ENCODE measurements at places on chromosomes 6 and 20. TPM values are rescaled to one million over a fixed set of nuclear protein-coding genes. Genes with fewer than 3 reads are reported as not detected.

PRRC2A gene
- 75.9 TPM for total RNA-seq

FRK gene
- 1.9 TPM for total RNA-seq

SUPT3H gene
- total RNA-seq, result 7.1 TPM

PPP2R5D gene
- total RNA-seq, result 61.3 TPM

NOX3 gene
- not detected for total RNA-seq

BHLHE23 gene
- not detected for total RNA-seq

OPRL1 gene
- 1.2 TPM for total RNA-seq

AKAP12 gene
- total RNA-seq, result 37.9 TPM

MEI4 gene
- total RNA-seq, result not detected

C20orf204 gene
- total RNA-seq, result 0.17 TPM

ZNF318 gene
- total RNA-seq, result 11.9 TPM

GRCh38 chr20:58888521-58889333 is 36.2 kb downstream of the GNAS start:
- peak; percentile 57 for DNase-seq

DNA sequence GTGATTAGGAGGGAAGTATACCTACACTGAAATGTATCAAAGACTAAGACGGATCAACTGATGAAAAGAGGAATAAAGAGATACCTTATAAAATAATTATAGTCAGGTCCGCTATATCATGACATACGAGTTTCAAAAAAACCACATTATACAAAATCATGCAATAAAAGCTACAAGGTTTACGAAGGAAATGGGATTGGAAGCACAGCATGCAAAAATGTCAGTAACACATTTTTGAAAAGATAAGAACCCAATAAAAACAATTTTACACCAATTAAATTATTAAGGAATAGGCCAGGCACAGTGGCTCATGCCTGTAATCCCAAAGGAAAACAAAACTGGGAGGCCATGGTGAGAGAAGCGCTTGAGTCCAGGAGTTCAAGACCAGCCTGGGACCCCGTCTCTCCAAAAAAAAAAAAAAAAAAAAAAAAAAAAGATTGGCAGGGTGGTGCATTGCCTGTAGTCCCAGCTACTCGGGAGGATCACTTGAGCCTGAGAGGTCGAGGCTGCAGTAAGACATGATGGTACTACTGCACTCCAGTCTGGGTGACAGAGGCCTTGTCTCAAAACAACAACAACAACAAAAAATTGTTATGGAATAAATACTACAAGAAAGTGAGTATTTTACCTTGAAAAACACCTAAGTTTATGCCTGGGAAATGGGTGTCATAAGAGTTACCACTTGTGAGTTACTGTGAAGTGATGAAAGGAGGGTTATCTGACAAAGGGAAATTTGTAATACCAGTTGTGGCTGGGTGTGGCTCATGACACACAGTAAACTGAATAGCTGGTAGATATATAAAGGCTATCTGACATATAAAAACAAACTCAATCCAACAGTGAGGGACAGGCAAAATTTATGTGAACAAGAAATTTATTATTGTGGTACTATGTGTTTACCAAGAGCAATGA is 45.2 kb downstream of the RANBP9 start:
- DNase-seq, result peak; percentile 27

- DNase-seq, result peak; percentile 12
These were observed 93.6 kb downstream of the NCR2 start for GRCh38 chr6:41428996-41429421.

DNA sequence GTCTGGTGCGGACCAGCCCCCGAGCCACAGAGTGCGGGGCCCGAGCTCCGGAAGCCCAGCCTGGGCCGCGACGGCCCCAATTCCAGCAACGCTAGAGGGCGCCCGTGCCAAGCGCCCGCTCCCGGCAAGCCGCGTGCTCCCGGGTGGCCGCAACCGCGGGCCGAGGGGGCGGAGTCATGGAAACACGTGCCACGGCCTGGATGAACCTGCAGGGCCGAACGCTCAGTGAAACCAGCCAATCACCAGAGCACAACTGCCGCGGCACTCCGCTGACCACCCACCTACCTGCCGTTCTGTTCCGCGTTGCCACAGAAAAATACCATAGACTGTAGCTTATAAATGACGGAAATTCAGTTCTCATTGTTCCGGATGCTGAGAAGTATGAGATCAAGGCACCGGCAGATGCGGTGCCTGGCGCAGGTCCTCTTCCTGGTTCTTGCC is 85.7 kb upstream of the FOXC1 start:
- DNase-seq, result peak; percentile 36

GRCh38 chr6:162435071-162435470 is 292.5 kb downstream of the PRKN start:
- no peak for DNase-seq

DNA sequence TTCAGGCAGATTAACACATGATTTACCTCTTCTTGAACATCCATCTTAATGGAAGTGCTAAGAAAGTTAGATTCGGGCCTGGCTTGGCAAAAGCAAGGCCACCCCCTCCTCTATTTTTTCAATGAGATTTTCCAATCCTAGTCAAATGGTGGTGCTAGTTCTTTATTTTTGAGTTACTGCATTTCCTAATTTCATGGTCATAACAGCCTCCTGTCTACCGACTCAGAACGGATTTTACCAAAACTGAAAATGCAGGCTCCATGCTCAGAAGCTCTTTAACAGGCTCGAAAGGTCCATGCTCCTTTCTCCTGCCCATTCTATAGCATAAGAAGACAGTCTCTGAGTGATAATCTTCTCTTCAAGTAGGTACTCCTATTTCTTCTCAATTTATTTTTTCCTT is 117.2 kb upstream of the ESR1 start:
- DNase-seq, result peak; percentile 60

DNA sequence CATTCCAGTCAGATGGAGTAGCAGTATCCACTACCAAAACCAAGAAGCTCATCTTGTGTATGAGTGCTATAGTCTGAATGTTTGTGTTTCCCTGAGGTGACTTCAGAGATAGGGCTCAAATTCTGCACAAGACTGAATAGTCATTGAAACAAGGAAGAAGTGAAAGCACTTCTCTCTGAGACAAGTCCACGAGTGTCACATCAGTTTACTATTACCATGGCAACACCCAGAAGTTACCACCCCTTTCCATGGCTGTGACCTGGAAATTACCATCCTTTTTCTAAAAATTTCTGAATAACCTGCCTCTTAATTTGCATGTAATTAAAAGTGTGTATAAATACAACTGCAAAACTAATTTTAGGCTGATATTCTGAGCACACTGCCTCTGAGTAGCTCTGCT is 682.1 kb upstream of the ADGRB3 start:
- peak; percentile 9 for DNase-seq

DNA sequence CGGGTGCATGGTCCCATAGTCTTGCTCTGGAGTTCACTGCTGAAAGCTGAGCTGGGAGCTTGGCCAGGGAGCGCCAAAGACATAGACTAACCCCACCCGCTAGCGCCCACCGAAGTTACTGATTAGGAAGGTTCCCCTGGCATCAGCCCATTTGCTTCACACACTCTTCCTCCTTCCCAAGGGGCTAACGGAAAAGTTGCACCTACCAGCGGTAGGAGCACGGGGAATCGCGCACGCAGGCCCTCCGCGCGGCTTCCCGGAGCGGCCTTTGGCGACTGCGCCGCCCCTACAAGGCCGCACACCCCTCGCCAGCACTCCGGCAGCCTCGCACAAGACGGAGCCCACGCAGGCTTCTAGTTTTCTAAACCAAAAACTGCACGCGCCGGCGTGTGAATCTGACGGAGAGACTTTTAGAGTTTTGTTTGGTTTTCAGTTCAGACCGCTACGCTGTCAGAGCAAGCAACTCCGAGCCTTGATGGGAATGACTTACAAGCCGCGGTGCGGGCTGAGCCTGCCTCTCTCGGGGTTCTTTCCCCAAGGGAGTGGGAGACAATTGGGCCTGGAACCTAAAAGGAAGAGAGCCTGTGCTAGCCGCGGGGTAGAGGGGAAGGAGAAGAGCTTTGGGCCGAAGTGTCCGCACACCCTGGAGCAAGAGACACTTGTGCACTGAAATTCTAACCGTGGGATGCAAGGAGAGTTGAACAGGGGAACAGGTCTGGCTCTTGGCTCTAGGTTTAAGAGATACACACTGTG is 891 bp upstream of the POU3F2 start:
- DNase-seq, result peak; percentile 5

- peak; percentile 72 for DNase-seq
These were observed 8.9 kb downstream of the MANBAL start for GRCh38 chr20:37298190-37298939.

GRCh38 chr6:89675949-89676748 is 37.6 kb upstream of the LYRM2 start:
- DNase-seq, result no peak

- DNase-seq, result no peak
These were observed 27.6 kb downstream of the KCNK15 start for GRCh38 chr20:44773070-44773829.

DNA sequence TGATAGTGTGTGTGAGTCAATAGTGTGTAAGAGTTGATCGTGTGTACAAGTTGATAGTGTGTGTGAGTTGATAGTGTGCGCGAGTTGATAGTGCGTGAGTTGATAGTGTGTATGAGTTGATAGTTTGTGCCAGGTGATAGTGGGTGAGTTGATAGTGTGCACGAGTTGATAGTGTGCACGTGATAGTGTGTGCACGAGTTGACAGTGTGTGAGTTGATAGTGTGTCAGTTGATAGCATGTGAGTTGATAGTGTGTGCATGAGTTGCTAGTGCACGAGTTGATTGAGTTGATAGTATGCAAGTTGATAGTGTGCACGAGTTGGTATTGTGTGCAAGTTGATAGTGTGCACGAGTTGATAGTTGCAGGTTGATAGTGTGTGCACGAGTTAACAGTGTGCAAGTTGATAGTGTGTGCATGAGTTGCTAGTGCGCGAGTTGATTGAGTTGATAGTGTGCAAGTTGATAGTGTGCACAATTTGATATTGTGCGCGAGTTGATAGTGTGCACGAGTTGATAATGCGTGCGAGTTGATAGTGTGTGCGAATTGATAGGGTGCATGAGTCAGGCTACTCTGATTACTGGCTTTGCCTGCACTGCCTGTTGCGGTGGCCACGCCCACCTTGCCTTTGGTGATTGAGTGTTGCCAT is 35.8 kb upstream of the IYD start:
- DNase-seq, result no peak

GRCh38 chr6:111589366-111589765 is 16.3 kb downstream of the TRAF3IP2 start:
- DNase-seq, result peak; percentile 94

DNA sequence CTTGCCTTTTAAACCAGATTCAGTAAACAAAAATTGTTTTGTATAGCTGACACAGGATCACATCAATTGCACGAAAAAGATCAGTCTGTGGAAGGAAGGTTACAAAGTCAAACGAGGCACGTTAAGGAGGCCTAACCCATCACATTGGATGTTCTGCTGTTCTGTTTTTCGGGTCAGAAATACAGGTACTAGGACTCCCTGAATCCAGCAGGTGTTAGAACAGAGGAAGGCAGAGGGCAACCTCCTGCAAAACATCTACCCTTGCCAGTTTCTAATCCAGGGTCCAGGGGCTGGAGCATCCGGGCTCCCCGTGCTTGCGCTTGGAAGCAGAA is 64.6 kb downstream of the PLG start:
- DNase-seq, result no peak

DNA sequence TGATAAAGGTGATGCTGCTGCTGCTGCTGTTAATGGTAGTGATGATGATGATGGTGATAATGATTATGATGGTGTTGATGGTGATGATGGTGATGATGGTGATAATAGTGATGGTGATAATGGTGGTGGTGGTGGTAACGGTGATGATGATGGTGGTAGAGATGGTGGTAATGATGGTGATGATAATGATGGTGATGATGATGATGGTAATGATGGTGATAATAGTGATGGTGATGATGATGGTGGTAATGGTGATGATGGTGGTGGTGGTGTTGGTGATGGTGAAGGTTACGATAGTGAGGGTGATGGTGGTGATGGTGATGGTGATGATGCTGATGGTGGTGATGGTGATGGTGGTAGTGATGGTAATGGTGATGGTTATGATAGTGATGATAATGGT is 132.3 kb downstream of the TFAP2C start:
- DNase-seq, result no peak

GRCh38 chr6:145349950-145350510 is 385.3 kb downstream of the EPM2A start:
- no peak for DNase-seq

- DNase-seq, result no peak
These were observed 29.9 kb downstream of the HIVEP2 start for GRCh38 chr6:142914937-142915697.

GRCh38 chr6:79269877-79270276 is 35.4 kb upstream of the HMGN3 start:
- peak; percentile 91 for DNase-seq

DNA sequence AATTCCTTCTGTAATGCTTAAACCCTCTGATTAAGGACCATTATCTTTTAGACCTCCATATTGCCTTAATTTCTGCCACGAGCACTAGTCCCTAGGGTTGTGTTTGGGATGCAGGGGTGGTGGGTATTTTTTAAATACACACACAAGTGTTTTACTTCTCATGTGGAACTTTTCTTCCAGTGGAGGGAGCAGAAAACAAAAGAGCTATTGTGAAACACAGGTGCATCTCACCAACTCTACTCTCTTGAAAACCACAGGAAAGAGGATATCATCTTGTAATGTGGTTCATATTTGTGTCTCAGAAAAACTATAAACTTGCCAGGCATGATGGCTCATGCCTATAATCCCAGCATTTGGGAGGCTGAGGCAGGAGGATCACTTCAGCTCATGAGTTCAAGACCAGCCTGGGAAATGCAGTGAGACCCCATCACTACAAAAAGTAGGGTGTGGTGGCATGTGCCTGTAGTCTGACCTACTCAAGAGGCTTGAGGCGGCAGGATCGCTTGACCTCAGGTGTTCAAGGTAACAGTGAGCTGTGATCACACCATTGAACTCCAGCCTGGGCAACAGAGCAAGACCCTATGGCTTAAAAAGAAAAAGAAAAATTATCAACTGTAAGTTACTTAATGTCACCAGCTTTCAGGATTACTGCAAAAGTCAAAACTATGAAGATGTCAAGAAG is 37.3 kb downstream of the MRS2 start:
- no peak for DNase-seq

DNA sequence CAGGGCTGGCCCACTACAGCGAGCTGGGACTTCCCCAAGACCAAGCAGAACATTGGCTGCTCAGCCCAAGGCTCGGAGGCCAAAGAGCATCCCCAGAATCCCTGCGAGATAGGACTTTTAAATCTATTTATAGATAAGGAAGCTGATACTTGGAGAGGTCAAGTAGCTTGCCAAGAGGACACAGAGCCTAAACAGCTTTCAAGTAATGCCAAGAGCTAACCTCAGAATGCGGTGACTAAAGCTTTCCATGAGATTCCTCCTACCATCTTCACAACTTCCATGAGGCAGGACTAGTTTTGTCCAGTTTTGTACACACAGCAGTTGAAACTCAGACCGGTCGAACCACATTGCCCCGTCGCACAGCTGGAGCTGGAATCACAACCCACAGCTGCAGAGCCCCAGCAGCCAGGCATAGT is 168.1 kb upstream of the TOP1 start:
- DNase-seq, result peak; percentile 67

- DNase-seq, result peak; percentile 84
These were observed 93.7 kb downstream of the TULP4 start for GRCh38 chr6:158405933-158406332.

DNA sequence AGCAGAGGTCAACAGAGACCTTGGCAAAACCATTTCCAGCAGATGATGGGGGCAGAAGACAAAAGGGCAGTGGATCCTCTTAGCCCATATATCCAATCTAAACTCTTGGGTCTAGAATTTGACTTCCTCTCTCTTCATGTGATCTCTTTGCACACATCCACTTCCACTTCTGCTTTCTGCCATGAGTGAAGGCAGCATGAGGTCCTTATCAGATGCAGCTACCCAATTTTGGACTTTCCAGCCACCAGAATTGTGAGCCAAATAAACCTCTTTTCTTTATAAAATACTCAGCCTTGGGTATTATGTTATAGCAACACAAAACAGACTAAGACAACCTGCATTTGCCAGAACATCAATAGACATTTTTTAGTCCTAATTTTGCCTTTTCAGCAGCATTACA is 191.6 kb downstream of the ADAT2 start:
- DNase-seq, result no peak

All from LHCN-M2 (cell line).